ENCODE measurements at places on chromosomes 4 and X.
A peak's percentile ranks its signal among the peaks of the same experiment; 100 is the strongest.

GRCh38 chr4:109302361-109303139 is at the start of gene COL25A1:
TSS of gene COL25A1 (minus strand) at chr4:109302658.
- no peak for DNase-seq

- peak; percentile 35 for DNase-seq
Measured at GRCh38 chr4:123127218-123127617, 204.8 kb upstream of the NUDT6 start.

DNA sequence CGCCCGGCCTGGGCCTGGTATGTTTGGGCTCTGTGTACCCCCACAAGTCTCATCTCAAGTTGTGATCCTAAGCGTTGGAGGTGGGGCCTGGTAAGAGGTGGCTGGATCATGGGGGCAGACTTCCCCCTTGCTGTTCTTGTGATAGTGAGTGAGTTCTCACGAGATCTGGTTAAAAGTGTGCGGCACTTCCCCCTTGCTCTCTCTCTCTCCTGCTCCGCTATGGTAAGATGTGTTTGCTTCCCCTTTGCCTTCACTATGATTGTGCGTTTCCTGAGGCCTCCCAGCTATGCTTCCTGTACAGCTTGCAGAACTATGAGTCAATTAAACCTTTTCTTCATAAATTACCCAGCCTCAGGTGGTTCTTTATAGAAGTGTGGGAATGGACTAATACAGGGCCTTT is 53.0 kb downstream of the CHST7 start:
- peak; percentile 83 for DNase-seq

DNA sequence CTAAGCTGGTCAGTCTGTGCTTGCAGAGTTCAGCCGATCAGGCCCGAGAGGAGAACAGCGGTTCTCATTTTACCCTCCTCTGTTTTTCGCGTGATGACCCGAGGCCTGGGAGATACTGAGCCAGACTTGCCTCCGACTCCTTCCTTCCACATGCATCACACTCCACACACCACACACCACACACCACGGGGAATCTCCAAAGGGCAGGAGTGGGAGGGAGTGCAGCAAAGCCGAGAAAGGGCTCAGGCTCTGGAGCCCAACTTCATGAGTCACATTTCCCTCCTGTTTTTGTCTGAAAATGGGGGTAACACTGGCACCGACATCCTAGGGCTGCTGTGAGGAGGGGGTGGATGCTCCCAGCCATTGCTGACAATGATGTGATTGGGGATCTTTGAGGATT is 38.9 kb downstream of the TKTL1 start:
- no peak for DNase-seq

GRCh38 chr4:2837904-2838496 is 5.6 kb upstream of the ADD1 start:
- peak; percentile 87 for DNase-seq

- no peak for DNase-seq
Measured at GRCh38 chr4:111959222-111959621, 186.0 kb upstream of the FAM241A start.

DNA sequence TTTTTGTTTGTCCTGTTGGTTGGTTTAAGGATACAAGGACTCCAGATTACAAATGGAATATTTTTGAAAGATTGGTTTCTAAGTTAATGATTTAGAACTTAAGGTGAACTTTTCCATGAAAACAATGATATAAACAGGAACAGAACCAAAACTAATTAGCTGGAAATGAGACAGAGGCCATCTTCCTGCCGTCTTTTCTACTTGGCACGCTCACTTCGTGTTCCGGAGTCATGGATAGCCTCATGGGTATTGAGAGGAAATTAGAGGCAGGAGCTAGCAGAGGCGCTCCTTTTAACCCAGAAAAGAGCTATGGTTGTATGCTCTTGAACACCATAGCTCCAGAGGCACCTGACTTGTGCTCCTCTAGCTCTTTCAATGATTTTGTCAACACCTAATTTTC is 2.4 kb downstream of the FAM241A start:
- DNase-seq: no peak

- DNase-seq: no peak
Measured at GRCh38 chr4:41204400-41204978, 9.9 kb downstream of the APBB2 start.

GRCh38 chr4:1234811-1235292 is 14.1 kb downstream of the CTBP1 start:
- DNase-seq: no peak

DNA sequence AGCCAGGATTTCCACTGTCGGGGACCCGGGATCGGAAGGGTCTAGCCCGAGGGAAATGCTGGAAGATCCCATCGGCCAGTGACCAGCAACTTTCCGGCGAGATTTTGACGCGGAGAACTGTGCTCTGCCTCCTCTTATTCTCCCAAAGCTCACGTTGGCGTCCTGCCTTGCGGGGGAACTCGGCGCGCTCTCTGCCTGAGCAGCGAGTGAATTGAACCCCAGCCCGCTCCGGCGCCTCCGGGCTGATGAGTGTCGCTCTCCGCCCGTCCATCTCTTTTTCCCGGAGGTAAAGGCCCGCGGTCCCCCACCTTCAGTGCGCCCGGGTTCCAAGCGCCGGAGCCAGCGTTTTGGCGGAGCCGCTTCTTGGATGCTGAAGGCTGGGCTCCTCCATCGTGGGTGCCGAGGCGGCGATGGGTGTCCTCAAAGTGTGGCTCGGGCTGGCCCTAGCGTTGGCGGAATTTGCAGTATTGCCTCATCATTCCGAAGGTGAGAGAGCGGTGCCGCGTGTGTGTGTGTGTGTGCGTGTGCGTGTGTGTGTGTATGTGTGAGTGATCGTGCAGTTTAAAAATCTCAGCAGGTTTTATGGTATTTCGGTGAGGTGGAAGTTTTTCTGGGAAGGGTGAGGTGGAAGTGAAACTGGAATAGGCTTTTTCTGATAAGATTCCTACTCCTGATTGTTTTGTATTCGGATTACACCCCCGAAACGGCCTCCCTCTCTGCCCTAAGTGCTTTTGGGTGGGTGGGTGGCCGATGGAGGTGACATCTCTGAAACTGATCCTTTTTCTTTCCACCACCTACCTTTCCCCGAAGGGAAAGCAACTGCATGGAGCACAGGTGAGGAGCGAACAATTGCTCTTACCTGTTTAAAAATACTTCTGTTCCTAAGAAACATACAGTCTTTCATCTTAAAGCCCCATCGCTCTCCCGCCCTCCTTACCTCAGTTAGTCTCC is 752 bp downstream of the FRAS1 start:
- peak; percentile 35 for DNase-seq

- DNase-seq: peak; percentile 71
Measured at GRCh38 chr4:74038425-74039314, at the start of gene CXCL3. TSS of gene CXCL3 (minus strand) at chr4:74038689. CDS start at chr4:74038611, 78 bp downstream.

DNA sequence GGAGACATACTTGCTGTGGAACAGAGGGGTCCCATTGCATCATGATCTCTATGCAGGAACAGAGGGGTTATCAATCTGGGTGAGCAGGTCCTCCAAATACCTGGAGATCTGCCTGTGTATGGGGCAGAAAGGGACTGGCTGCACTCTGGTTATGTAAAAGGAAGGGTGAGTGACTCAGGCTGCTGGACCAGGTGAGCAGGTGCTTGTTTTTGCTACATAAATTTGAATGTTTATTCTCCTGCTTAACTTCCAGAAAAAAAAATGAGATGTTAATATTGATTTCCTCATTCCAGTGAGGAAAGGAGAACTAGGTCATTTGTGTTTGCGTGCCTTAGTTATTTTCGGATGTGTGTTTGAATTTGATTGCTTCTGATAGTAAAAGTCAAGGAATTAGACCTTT is 225.8 kb upstream of the TRAM1L1 start:
- no peak for DNase-seq

GRCh38 chr4:177718514-177718913 is 276.3 kb upstream of the AGA start:
- DNase-seq: no peak

DNA sequence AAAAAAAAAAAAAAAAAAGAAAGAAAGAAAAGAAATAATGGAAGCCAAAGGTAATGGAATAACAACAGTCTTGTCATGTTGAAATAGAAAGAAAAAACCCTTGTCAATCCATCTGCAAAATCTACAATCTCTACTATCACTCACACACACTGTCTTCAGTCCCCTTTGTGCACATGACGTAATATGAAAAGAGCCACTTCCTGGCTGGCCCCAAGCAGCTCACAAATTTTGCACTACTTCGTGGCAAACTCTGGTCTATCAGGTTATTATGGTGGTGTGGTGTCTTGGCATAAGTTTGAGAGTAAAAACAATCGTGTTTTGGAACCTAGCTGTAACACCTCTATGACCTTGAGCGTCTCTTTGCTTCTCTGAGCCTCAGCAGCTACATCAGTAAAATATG is 8.3 kb upstream of the AFAP1 start:
- DNase-seq: no peak

GRCh38 chr4:40559585-40560465 is 69.8 kb downstream of the RBM47 start:
- DNase-seq: no peak

- no peak for DNase-seq
Measured at GRCh38 chr4:114399105-114399504, 199.5 kb upstream of the UGT8 start.

DNA sequence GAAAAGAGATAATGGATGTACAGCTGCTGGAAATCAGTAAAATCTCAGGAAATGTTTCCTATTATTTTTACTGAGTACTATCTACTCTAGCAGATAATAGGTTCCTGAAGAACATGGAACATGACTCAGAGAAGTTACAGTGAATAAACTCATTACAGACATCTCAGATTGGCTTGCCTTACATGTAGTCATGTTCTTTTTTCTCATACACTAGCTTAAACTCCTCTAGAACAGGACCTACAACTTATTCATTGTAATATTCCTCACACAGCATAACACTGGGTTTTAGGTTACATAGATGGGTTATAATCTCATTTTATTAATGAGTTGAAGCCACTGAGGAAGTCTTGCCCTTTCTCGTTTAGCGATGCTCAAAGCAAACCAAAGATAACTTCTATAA is 86.9 kb upstream of the BMP2K start:
- DNase-seq: no peak

- no peak for DNase-seq
Measured at GRCh38 chrX:107750861-107751445, 24.6 kb downstream of the TSC22D3 start.

DNA sequence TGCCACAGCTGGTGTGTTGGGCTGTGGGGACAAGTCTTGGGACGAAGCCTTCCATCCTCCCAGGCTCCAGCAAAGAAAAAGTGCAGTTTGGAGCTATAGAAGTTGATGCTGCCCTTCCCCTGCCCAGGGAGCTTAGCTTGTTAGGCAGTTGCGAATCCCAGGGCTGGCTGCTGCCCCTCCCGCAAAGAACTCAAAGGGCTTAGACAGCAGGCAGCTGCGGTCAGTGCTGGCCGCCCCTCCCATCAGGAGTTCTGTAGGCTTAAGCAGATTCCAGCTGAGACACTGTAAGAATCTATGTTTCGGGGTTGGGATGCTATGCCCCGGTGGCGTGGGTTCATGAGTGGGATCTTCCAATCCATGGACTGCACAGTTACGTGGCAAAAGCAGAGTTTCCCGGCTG is 956.7 kb downstream of the GLUD2 start:
- no peak for DNase-seq
